ENCODE measurements at places on chromosomes 12 and 14.

DNA sequence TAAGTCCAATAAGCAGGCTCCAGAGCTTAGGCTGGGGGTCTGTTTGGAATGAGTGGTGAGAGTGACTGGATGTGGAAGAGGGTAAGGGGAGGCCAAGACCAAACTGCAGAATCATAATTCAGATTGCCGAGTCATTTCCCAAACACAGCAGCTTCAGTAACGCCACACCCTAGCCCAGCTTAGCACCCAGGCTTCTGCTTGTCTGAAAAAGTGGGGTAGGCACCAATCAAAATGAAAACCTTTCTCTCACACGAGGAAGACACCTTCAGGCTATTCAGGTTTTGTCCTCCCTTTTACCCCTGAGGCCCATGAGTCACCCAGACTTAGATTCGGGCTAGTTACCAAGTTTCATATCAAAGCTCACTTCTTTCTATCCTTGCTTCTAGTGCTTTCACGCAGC lies 306.1 kb downstream of the DAD1 start:
- DNase-seq: no peak

DNA sequence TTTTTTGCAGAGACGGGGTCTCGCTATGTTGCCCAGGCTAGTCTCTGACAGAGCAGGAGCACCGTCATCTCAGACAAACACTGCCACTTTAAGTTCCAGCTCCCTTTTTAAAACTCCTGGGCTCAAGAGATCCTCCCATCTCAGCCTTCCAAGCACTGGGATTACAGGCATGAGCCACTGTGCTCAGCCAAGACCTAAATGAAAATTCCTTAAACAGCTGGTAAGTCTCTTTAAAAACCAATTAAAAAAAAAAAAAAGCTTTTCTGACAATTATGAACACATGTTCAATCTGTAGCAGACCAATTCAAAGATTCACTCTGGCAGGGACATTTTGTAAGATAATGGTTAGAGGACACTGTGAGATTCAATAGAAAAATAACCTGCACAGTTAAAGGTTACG lies 77.8 kb downstream of the HECTD4 start:
- no peak for DNase-seq

DNA sequence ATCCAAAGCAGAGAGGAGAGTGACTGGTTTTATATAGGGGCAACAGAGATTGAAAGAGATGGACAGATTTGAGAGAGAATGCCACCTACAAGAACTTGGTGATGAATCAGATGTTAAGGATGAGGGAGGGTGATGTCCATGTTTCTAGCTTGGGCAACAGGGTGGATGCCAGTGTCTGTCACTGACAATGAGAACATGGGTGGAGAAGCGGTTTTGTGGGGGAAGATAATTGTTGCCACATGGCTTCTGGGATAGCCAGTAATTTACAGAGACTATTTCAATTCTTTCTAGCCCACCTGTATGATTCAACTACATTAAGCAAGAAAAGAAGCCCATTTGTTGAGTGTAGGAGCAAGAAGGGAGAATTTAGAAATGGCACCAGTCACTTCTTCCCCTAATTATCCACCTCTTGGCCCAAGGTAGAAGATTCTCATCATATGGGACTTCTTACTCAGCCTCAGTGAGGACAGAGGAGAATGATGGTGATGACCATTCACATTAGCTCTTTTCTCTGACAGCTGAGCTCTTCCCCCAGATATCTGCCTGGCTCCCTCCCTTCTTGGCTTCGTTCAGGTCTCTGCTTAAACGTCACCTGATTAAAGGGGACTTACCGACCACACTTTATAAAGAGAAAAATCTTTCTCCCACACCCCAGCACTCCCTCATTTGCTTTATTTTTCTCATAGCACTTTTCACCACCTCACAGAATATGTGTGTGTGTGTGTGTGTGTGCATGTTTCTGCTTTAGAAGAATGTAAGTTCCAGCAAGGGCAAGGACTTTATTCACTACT lies 117.8 kb downstream of the DUSP6 start:
- no peak for DNase-seq

GRCh38 chr12:89327486-89328094 lies 24.7 kb downstream of the DUSP6 start:
- DNase-seq: no peak

DNA sequence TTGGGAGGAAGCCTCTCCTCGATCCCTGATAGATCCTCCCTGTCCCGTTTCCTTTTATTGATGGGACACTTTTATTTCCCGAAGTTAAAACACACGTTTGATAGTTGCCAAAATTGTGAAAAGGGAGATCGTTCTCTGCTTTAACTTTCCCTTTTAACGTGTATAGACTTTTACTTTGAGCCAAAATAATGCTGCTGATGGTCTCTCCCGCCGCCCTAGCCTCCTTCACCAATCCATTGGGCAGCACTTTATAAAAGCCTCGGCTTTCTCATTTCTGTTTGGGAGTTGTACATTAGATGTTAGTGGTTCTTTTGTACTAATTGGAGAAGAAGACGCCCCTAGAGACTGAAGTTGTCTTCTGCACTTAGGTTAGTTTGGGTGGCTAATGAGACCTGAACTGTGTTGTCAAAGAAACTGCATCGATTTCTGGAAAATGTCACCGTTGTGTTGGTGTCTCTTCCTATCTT lies 1.4 kb downstream of the TMTC2 start:
- DNase-seq: no peak

GRCh38 chr14:22623047-22623446 lies 21.1 kb downstream of the OR6J1 start:
- DNase-seq: no peak

GRCh38 chr14:23361320-23361719 lies 3.7 kb downstream of the EFS start:
- DNase-seq: no peak

DNA sequence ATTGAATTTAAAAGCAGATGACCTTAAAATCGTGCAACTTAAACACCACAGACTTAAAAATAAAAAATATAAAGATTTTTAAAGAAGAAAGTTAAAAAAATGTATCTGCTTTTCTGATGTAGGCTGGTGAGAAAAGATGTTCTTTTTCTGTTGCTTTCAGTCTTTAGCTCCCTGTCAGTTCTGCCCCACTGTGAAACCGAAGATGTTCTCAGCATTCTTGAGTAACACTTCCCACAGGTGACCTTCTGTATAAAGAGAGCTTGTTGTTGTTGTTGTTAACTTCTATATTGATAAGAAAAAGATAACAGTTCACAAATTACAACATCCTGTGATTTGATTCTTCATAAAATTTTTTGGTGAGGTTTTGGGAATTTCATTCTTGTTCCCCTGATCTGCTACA lies 377.9 kb upstream of the RGS6 start:
- DNase-seq: no peak

GRCh38 chr12:112496496-112496895 lies 77.7 kb downstream of the PTPN11 start:
- DNase-seq: no peak

DNA sequence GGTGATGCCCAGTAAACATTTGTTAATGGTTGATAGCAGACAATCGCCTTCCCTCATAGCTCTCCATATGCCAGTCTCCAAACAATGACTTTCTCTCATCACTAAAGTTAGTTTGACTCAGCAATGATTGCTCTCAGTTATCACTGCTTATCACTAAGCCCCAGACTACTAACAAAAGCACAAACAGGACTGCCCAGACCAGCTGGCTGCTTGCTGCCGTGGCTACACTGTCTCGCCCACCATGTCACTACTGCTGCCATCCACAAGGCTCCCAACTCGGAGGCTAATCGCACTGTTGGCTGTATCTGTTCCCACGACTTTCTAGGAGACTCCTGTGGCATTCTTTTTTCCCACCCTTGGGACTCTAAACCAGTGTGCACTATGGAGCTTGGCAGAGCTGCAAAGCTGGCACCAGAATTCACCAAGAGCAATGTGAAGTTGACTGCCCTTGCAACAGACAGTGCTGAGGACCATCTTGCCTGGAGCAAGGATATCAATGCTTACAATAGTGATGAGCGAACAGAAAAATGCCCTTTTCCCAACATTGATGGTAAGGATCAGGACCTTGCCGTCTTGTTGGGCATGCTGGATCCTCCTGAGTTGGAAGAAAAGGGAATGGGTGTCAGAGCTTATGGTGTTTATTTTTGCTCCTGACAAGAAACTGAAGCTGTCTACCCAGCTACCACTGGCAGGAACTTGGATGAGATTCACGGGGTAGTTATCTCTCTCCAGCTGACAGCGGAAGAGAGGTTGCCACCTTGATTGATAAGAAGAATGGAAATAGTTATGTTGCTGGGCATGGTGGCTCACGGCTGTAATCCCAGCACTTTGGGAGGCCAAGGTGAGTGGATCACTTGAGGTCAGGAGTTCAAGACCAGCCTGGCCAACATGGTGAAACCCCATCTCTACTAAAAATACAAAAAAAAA lies 27.1 kb upstream of the NR2C1 start:
- no peak for DNase-seq

DNA sequence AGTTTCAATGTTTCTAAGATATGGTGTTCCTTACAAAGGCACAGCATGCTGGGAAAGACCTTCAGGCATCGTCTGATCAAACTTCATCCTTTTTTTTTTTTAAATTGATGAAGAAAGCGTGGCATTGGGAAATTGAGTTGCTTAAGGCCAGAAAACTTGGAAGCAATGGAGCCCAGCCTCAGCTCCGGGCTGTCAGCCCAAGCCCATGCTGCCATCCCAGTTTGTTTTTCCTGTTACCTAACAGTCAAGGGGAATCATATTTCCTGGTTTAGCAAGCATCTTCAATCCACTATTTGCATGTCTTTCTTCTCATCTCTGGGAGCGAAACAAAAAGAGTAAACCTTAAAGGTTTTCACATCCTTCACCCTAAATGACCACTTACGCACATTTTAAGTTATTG lies 200.2 kb downstream of the CHST11 start:
- no peak for DNase-seq

DNA sequence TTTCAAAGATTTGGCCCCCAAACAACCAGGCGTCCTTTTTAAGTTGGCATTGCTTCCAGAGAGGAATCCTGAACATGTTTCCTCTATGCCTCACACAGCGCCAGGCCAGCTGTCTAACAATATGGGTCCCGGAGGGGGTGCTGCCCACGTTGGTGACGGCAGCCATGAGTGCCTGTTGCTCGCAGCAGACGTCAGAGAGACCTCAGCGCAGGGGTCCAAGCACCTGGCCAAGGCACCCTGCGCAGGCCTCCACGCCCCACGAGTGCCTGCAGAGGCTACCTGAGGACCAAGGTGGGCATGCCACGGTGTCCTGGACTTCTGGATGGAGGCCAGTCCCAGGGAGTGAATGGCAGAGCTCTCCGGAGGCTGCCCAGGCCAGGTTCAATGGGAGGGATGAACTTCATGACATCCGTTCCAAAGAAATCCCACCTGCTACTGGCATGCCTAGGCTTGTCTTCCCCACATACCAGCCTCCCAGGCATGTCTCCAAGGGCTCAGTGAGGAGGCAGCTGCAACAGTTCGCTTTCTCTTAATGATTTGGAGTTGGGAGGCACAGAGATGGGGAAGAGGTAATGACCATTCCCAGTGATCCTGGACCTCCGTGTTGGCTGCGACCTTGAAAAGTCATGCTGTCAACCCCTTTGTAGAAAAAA lies 11.6 kb upstream of the FOXN3 start:
- DNase-seq: no peak

DNA sequence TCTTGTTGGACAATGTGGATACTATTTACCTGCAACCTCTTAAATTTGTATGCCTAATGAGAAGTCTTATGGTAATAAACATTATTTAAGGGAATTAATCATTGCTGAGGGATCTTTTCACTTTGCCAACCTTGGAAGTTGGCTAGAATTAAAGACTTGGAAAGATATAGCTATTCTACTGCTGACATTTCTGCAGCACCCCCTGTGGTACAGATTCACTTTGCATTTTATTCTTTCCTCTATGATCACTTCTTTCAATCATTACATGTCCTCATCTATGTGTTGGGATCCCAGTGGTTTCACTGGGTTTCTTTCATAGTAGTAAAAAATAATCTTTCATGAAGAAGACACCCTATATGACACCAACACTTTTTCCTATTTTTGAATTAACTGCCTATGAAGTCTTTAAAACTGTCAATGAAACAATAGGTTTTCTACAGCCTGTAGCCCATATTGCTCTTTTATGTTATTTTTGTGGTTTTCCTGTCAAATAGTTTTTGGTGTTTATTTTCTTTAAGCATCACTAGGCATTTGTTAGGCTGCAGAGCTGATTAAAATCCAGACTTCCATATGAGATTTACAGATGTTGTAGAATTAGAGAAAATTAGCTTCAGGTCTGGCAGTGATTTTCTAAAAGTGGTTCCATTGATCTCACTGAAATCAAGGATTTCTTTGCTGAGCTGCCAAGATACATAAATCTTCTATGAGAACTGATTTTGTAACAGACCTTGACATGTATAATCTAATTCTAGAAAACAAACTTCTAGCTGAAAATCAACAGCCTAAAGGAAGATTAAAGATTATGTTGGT lies 256.1 kb downstream of the NAV3 start:
- DNase-seq: no peak

DNA sequence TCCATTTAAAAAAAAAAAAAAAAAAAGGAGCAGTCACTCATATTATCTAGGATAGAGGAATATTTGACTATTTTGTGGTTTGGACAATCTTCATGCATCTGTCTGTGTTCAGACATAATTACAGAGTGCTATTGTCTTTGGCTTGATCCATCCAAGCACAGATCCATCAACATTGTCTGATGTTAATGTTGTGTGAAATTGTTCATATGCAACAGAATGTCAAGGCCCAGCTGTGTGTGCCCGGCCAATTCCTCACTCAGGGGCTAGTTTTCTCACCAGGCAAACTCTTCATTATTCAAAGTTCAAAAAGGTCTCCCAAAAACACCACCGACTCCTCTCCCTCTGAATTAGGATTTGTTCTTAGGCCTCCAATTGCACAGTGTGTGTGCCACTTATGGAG lies 324.9 kb upstream of the TMTC1 start:
- no peak for DNase-seq

- DNase-seq: no peak
Observed at GRCh38 chr12:82174936-82175335, 183.3 kb downstream of the CCDC59 start.

- no peak for DNase-seq
Observed at GRCh38 chr12:56315249-56315621, 553 bp downstream of the CNPY2 start.

- DNase-seq: no peak
Observed at GRCh38 chr12:89893972-89894706, 185.5 kb upstream of the ATP2B1 start.

- DNase-seq: no peak
Observed at GRCh38 chr14:80055226-80055625, 156.1 kb downstream of the DIO2 start.

GRCh38 chr12:2615665-2616402 lies 178.9 kb upstream of the FKBP4 start:
- no peak for DNase-seq
